Activated B cell treated with CpG ODN at 0.5 μM for 24 hours (primary cell): ENCODE measurements at places on chromosomes 5 and 9. TPM values are rescaled to one million over a fixed set of nuclear protein-coding genes. Genes with fewer than 3 reads are reported as not detected.

DNA sequence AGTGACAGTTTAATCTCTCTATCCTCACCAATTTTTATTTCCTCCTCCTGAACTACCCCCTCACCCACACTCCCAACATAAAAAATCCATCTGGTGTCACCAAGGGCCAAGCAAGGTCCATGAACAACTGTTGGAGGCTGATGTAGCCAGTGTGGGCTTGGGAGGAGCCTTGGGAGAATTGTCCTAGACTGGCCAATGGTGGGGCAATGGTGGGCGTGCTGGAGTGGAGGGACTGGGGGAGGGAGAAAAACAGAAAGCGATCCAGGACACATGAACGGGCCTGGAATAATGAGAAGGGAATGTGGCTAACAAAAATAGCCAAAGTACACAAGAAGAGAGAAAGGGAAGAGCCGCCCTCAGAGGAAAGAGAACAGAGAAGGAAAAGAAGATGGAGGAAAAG is 272.6 kb downstream of the ENC1 start:
- DNase-seq, result no peak

- no peak for DNase-seq
Observed at GRCh38 chr5:118796081-118796480, 192.3 kb downstream of the DTWD2 start.

DNA sequence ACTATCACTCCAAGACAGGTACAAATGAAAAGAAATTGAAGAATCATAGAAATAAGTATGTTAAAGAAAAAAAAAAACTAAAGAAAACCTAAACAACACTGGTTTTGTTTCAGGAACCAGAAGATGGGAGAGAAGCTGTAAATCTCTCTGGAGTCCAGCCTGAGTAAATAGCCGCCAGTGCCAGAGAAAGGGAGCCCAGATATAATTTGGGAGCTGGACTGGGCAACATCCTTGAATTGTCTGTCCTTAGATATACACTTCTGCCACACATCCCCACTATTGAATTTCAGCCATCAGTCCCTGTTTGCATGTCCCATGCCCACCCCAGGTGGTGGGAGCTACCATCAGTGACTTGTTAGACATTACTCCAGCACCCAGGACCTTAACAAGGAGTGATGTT is 979.6 kb downstream of the DTWD2 start:
- DNase-seq, result no peak

GRCh38 chr5:174935854-174936474 is 211.6 kb downstream of the MSX2 start:
- peak; percentile 18 for DNase-seq

GRCh38 chr5:167908606-167909005 is 382.8 kb upstream of the WWC1 start:
- DNase-seq, result no peak

- DNase-seq, result no peak
Observed at GRCh38 chr5:8317335-8317734, 448.4 kb downstream of the MTRR start.

- no peak for DNase-seq
Observed at GRCh38 chr5:112691758-112692157, 45.9 kb upstream of the APC start.

GRCh38 chr5:75510836-75511434 is 494 bp downstream of the CERT1 start:
- DNase-seq, result peak; percentile 26

DNA sequence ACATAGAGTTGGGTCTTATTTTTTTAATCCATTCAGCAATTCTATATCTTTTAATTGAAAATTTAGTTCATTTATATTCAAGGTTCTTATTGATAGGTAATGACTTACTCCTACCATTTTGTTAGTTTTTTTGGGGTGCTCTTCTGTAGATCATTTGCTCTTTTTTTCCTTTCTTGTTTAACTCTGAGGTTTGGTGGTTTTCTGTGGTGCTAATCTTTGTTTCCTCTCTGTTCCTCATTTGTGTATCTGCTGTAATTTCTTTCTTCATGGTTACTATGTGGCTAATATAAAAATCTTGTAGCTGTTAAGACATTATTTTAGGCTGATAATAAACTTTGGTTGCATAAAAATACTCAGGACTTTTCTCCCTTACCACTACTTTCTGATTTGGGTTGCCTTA is 181.6 kb upstream of the DMRTA1 start:
- DNase-seq, result no peak

GRCh38 chr5:55176176-55176818 is 3.3 kb upstream of the CDC20B start:
- DNase-seq, result peak; percentile 28

DNA sequence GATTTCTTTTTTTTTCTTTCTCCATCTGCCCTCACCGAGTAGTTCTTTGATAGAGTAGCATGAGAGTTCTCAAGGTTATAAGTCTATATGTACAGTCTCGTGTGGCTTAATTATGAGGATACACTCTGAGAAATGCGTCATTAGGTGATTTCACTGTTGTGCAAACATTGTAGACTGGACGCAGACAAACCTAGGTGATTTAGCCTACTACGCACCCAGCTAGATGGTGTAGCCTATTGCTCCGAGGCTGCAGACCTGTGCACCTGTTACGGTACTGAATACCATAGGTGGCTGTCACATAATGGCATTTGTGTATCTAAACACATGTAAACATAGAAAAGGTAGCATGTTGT is 26.9 kb upstream of the CORO2A start:
- DNase-seq, result no peak

FRRS1L gene
- total RNA-seq, result not detected in 2 replicates

IFNA21 gene
- total RNA-seq, result not detected in 2 replicates

THBS4 gene
- 0.20 and 0.27 TPM in 2 replicates for total RNA-seq

GABRA1 gene
- total RNA-seq, result not detected in 2 replicates

LCP2 gene
- total RNA-seq, result 7.0 and 8.5 TPM in 2 replicates
